ENCODE measurements at places on chromosomes 16 and 17.

DNA sequence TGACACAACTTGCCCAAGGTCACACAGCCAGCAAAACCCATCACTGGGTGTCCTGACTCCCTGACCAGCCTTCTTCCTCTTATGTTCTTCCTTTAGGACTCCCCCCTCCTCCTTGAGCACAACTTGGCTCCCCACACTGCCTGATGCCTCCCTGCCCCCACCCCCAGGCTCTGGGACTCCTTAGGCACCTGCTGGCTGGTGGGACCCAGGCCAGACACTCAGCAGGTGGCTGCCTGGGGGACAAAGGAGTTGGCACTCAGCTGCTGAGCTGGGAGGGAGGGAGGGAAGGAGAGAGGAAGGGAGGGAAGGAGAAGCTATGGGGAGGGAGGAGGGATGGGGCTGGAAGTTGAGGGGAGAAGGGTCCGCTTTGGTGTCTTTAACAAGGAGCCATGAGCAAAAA, 8.0 kb downstream of the SEZ6 start:
- DNase-seq = no peak

DNA sequence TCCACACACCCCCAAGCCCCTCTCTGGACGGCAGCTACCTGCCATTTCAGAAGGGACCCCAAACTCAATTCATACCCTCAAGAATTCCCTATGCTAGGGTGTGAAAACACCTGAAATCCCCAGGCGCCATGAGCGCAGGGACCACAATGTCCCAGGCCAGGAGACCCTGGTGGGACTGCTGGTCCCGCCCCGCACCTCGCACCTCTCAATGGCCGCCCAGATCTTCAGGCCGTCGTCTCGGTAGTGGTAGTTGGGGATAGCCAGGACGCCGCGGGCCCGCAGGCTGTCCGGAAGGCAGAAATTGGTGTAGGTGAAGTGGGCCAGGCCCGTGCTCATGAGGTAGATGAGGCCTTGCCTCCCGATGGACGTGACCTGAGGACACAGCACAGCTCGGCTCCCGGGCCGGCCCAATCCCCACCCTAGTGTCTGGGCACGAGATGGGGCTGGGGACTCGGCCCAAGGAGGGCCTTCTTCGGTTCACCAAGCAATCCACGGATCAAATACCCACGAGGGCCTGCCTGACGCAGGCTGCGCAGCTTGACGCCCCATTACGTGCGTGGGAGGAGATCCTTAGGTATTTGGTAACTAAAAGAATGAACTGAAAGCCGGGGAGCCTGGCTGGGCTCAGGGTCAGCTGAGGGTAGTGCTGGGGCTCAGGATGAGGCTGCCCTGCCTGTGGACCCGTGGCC, 9.2 kb downstream of the ALOXE3 start:
- DNase-seq = no peak

DNA sequence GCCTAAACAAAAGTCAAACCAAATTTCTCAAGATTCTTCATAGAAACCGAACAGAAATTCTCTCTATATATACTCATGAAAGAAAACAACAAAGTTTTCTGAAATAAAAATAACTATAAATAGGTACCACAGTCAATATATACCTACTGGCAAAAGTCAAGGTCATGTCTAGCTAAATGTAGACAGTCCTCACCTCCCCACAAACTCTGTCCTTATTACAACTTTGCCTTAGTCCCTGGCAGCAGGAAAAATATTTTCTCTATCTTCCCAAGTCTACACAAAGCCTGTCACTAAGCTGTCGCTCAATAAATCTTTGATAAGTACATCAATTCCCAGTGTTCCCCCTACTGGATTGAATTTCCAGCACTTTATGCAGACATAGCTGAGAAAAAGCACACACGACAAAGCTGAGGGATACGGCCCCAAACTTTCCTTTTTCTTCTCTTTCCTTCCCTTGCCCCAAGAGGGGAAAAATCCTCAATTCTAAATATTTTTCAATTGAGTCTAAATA, 2.7 kb downstream of the CFAP20 start:
- DNase-seq = no peak

DNA sequence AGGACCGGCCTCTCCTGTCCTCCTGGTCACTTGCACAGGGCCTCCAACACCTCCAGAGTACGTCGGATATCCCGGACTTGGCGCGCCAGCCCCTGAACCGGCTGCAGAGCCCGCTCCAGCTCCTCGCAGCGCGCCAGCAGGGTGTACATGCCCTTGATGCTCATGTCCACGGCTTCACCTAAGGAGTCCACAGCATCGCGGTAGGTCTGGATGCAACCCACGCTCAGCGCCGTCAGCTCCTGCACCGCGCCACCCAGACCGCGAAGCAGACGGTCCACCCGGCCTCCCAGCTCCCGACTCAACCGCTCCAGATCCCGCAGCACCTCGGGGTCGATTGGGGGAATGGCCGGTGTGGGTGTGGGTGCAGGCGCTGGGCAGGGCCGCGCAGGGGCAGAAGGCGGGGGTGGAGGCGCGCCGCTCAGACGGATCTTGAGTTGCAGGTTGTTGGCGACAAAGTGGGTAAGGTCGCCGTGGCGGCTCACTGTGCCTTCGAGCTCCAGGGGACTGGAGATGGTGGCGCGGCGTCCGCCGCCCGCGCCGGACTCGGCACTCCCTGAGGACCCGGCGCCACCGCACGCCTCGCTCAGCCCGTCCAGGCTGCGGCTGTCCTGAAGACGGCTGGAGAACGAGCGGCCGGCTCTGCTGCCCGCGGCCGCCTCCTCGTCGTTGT, 804 bp downstream of the BORCS6 start:
- DNase-seq = no peak

DNA sequence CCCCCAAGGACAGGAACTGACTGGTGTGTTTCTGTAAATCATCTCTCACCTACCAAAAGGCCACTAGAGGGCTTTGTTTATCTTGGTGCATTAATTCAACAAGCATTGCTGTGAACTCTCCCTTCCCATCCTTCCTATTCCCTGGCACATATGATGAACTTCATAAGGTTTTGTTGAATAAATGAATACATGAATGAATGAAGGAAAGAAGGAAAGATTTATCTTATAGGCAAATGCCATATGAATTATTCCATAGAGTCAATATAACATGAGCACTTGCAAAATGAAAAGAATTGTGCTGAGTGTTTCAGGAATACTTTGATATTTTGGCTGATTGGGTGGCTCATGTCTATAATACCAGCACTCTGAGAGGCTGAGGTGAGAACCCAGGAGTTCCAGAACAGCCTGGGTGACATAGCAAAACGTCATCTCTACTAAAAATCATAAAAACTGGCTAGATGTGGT, 4.3 kb downstream of the SPDYE4 start:
- no peak for DNase-seq

DNA sequence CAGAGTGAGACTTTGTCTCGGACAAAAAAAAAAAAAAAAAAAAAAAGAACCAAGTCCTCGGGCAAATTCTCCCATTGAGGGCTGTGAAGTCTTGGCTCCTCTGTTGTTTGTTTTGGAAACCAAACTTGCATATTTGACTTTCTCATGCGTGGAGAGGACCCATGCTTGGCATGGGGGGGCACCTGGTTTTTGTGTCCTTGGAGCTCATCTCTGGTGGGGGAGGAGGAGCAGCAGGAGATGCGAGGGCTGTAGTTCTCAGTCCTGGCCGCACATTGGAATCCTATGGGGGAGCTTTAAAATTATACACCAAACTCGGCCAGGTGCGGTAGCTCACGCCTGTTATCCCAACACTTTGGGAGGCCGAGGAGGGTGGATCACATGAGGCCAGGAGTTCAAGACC, 74.5 kb downstream of the ABCC6 start:
- DNase-seq = no peak

GRCh38 chr17:64063766-64064224, 43.4 kb upstream of the ICAM2 start:
- no peak for DNase-seq

- DNase-seq = no peak
These were observed 825.4 kb downstream of the KCNJ18 start for GRCh38 chr17:22517716-22518115.

DNA sequence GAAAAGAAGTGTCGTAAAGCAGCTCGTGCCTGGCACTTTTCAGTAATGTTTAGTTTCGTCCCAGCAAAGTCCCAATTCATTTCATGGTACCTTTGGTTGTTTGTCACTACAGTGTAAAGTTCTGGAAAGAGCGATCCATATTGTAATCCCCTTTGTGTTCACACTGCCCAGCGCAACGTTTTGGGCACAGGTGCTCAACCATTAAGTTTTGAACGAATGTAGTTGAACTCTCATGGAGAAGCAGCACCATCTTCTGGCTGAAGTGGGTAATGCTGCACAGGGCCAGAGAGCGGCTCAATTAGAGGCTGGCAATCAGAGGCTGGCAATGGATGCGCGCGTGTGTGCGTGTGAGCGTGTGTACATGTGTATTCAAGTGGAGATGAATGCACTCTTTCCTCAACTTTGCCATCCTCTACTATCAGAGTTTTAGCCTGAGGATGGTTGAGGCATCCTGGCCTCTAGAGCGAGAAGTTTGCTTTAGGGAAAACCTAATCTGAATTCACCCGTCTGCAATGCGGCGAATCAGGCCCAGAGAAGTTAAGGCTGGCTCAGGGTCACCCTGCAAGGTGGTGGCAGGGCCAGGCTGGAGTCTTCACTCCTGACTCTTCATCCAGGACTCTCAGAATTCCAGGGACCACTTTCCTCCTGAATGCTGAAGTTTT, 29.9 kb downstream of the DYNLL2 start:
- DNase-seq = peak; percentile 31

DNA sequence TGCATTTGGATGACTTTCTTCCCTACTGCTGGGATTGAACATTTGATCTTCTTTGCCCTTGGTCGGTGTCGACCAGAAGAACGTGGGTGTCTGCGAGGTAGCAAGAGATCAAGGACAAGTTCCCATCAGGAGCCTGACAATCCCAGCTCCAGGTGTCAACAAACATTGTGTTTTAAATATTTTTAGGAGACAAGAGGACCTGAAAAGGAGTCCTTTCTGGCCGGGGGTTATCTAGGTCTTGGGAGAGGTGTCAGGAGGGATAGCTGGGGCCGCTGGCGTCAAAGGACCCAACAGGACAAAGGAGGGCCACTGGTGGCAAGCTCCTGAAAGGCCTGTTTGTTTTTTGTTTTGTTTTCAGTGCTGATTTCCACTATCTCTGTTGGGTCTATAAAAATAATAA, 308.4 kb upstream of the ERCC4 start:
- no peak for DNase-seq

GRCh38 chr17:13698832-13699231, 97.1 kb upstream of the HS3ST3A1 start:
- no peak for DNase-seq

GRCh38 chr17:13995856-13996271, 73.4 kb upstream of the COX10 start:
- DNase-seq = peak; percentile 81

GRCh38 chr16:48041981-48042421, 113.8 kb downstream of the ABCC12 start:
- no peak for DNase-seq

DNA sequence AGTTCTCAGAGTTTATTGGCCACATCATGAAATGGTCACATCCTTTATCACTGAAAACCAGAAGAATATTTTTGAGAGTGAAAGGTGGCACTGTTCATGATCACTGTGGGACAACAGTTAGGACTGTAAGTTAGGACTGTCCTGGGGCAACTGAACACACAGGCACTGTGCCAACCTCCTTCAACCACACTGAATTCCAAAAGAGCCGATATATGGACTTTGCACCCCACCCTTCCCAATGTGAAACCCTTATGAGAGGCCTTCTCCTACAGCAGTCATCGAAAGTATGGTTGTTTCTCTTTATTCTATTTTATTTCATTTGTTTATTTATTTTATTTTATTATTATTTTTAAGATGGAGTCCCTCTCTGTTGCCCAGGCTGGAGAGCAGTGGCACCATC, 353.5 kb downstream of the TOX3 start:
- no peak for DNase-seq

GRCh38 chr17:82029391-82029790, 2.1 kb upstream of the RAC3 start:
- DNase-seq = no peak

DNA sequence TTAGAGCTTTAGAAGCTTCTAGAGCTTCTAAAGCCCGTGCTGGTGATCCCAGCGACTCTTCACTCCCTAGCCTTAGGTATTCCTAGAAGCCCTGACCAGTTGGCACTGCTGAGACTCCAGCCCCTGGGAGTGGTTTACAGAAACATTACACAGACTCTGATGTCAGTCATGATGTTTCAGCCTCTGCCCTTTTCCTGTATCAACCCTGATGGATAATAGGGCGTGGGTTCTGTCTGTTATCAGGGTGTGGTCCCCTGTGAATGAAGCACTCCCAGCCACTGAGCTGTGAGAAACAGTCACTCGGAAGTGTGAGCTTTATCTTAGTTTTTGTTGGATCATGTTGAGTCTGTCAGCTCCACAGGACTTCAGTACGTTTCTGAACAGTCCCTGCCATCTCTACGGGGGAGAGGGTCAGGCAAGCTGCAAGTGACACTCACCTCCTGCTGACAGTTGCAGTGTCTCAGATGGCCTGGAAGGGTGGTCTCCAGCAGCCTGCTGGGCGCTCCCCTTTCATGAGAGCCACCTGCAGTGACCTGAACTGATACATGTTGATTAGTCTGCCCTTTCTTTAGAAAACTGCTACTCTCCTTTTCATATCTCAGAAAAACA, 12.8 kb downstream of the GOSR2 start:
- DNase-seq = no peak

DNA sequence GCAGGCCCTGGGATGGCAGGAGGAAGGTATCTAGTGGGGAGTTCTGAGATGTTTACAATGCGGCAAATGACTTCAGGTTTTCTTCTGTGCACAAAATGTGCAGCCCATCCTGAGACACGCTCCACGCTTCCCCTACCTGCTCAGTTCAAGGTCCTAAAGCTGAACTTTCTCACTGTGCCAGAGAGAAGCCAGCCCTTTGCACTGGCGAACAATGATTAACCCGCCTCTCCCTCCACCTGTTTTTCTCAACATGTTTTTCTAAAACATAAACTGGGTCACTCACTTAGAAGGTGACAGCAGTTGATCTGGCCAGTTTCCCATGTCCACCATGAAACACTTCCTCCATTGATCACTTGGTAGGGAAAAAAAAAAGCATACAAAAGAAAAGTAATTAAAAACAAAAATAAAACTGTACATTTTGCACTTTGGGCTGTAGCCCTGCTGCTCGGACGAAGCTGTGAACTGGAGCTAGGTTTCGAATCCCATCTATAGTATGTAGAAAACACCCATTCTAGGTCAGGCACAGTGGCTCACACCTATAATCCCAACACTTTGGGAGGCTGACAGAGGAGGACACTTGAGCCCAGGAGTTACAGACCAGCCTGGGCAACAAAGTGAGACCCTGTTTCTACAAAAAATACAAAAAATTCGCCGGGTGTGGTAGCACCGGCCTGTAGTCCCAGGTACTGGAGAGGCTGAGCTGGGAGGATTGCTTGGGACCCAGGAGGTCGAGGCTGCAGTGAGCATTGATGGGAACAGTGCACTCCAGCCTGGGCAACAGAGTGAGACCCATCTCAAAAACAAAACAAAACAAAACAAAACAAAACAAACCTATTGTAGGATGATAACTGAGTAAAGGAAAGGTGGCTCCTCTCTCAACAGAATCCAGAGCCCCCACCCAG, 6.1 kb upstream of the G6PC1 start:
- no peak for DNase-seq

- no peak for DNase-seq
These were observed 21.9 kb upstream of the JPT2 start for GRCh38 chr16:1655909-1656807.

GRCh38 chr17:47902039-47902744, 6.2 kb downstream of the SP2 start:
- DNase-seq = no peak

- DNase-seq = no peak
These were observed 41.5 kb upstream of the RPH3AL start for GRCh38 chr17:393806-394717.

GRCh38 chr16:60646631-60647030, 1389.6 kb downstream of the CDH8 start:
- DNase-seq = no peak

- no peak for DNase-seq
These were observed 66.9 kb downstream of the CHD9 start for GRCh38 chr16:53121661-53122060.

- DNase-seq = no peak
These were observed 70.2 kb downstream of the PARN start for GRCh38 chr16:14559809-14560241.
